ENCODE measurements at places on chromosomes 6 and 20. TPM values are rescaled to one million over a fixed set of nuclear protein-coding genes. Genes with fewer than 3 reads are reported as not detected.
A peak's percentile ranks its signal among the peaks of the same experiment; 100 is the strongest.

Gene SLC12A5
- not detected for total RNA-seq

DNA sequence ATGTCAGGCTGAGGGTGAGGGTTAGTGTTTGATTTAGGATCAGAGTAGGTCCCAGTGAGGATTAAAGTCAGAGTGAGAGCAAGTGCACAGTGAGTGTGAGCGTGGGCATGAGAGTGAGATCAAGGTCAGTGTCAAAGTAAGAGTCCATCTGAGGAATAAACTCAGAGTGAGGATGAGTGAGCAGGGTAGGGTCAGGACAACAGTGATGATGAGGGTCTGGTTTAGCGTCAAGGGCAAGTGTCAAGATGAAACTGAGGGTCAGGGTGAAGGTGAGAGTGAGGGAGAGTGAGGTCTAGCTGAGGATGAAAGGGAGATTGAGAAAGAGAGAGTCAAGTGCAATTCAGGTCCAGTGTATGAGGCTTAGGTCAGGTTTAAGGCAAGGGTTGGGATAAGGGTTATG lies 7.7 kb upstream of the ZNF343 start:
- H3K27me3 ChIP-seq = no peaks in the 10 kb centered on the region
- ATAC-seq = no peak
- no peak overlapping the region for H3K27ac ChIP-seq
- no peak overlapping the region for H3K4me3 ChIP-seq

GRCh38 chr6:148166339-148166968 lies 176.2 kb upstream of the SASH1 start:
- H3K27ac ChIP-seq = no peak overlapping the region
- no peak for ATAC-seq
- H3K36me3 ChIP-seq = no peaks in the 10 kb centered on the region

GRCh38 chr6:71887744-71888230 lies 1.4 kb downstream of the RIMS1 start:
- no peak overlapping the region for H3K4me3 ChIP-seq
- H3K27ac ChIP-seq = no peak overlapping the region
- H3K36me3 ChIP-seq = no peaks in the 10 kb centered on the region
- no peak for ATAC-seq
- H3K27me3 ChIP-seq = peaks cover 45% of the 10 kb centered on the region

- H3K27ac ChIP-seq = no peak overlapping the region
- ATAC-seq = peak; percentile 67
- peaks cover 18% of the 10 kb centered on the region for H3K27me3 ChIP-seq
- no peak overlapping the region for H3K4me3 ChIP-seq
- no peaks in the 10 kb centered on the region for H3K36me3 ChIP-seq
- H3K4me1 ChIP-seq = no peaks in the 10 kb centered on the region
These were observed 205.3 kb downstream of the EYA2 start for GRCh38 chr20:47099825-47100441.

DNA sequence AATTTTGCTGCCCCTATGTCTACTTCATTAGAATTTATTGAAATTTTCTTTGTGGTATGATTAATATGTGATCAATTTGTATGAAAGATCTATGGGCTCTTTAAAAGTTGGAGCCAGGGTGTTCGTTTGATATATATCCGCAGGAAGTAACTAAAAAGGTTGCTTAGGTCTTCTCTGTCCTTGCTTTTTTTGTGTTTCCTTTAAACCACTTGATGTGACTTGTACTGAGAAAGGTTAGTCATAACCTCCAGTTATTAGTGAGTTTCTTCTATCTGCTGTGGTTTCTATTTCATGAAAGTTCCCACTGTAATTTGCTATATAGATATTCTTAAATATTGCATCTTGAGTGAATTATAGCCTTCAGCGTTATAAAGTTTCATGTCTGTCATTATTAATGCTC lies 585.3 kb upstream of the ARID1B start:
- no peaks in the 10 kb centered on the region for H3K4me1 ChIP-seq
- no peak for ATAC-seq
- no peaks in the 10 kb centered on the region for H3K36me3 ChIP-seq
- no peaks in the 10 kb centered on the region for H3K27me3 ChIP-seq
- H3K27ac ChIP-seq = no peak overlapping the region

Gene LAMA4
- total RNA-seq = 240 TPM

Gene HLA-DQA2
- not detected for total RNA-seq

GRCh38 chr6:79240509-79240908 lies 6.0 kb upstream of the HMGN3 start:
- no peak overlapping the region for H3K4me3 ChIP-seq
- peaks cover 6% of the 10 kb centered on the region for H3K4me1 ChIP-seq
- H3K27ac ChIP-seq = no peak overlapping the region
- ATAC-seq = no peak
- H3K36me3 ChIP-seq = no peaks in the 10 kb centered on the region

Gene DCDC2
- not detected for total RNA-seq

Gene NUS1
- total RNA-seq = 31.0 TPM

Gene DEFB118
- not detected for total RNA-seq

DNA sequence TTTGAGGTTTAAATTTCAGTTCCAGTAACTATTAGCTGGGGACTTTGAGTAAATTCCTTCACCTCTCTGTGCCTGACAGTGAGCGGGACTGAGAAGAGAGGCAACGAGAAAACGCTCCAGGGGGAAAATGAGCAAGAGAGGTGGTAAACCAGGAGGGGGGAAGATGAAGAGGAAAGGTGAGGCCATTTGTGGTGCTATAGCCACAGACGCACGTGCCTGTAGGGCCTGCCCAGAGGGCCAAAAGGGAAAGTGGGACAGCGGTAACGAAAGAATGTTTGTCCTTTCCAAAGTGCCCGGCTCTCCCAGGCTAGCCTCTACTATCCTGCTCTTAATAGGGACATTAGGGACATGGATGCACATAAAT lies 99.2 kb downstream of the BMP7 start:
- H3K27ac ChIP-seq = no peak overlapping the region
- no peaks in the 10 kb centered on the region for H3K4me1 ChIP-seq
- H3K27me3 ChIP-seq = peaks cover 9% of the 10 kb centered on the region
- ATAC-seq = no peak

DNA sequence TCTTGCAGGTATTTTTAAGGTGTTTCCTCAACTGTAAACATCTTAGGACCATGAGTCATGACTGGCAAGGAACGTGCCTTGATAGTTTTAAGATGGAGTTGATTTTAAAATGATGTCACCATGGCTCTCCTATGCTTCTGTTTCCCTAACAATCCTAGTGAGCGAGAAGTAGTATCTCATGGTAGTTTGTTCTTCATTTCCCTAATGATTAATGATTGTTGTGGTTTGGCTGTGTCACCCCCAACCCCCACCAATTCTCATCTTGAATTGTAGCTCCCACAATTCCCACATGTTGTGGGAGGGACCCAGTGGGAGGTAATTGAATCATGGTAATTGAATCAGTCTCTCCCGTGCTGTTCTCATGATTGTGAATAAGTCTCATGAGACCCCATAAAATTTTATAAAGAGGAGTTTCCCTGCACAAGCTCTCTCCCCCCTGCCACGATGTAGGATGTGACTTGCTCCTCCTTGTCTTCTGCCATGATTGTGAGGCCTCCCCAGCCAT lies 16.8 kb upstream of the BNIP5 start:
- no peak for ATAC-seq
- no peaks in the 10 kb centered on the region for H3K36me3 ChIP-seq
- H3K27ac ChIP-seq = no peak overlapping the region
- no peaks in the 10 kb centered on the region for H3K4me1 ChIP-seq
